ENCODE measurements at places on chromosomes 1 and 21.

GRCh38 chr1:239233626-239234025 lies 152.7 kb upstream of the CHRM3 start:
- DNase-seq, result no peak

DNA sequence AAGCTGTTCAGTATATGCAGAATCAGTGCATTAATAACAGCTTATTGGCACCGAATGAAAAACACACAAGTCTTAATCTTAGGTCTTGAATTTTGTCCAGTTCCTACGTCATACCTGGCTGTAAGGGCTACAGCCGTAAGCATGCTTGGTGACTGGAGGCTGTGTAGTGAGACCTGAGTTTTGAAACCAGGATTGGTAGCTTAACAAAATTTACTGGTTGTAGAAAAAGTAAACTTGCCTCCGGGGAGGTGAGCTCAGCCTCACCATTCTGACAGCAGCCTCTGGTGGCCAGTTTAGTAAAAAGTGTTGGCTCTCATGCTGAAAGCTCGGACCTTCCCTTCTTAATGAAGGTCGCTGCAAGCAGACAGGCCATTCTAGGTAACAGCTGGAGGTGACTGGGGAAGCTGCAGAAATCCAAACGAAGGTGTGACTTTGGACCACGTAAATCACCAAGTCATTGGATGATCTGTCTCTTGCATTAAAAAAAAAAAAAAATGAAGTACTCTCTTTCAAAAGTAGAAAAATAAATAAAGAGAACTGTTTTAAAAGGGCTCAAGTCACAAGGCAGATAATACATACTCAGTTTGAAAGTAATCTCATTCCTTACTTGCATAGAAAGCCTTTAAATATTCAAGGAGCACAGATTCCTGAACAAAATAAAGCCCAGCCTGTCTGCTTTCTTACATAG lies 48.9 kb downstream of the HLCS start:
- DNase-seq, result no peak

- DNase-seq, result no peak
Measured at GRCh38 chr1:231667896-231668506, 41.4 kb downstream of the DISC1 start.

DNA sequence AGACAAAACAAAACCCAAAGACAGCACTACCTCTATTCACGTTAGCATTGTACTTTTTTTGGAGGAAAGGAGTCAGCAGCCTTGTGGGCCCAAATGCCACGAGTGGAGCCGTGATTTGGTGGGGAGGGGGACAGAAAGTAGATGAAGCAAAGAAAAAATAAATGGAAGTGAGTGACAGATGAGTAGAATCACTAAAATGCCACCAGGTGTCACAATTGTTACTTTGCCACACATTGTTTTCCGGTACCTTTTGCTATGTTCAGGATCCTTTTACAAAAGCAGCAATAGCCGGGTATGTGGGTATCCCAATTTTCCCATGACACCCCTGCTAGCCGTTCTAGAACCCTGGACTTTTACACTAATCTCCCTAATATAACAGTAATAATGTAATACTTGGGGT lies 85.0 kb upstream of the AK4 start:
- no peak for DNase-seq

- no peak for DNase-seq
Measured at GRCh38 chr1:24369199-24369598, 44.4 kb downstream of the STPG1 start.

DNA sequence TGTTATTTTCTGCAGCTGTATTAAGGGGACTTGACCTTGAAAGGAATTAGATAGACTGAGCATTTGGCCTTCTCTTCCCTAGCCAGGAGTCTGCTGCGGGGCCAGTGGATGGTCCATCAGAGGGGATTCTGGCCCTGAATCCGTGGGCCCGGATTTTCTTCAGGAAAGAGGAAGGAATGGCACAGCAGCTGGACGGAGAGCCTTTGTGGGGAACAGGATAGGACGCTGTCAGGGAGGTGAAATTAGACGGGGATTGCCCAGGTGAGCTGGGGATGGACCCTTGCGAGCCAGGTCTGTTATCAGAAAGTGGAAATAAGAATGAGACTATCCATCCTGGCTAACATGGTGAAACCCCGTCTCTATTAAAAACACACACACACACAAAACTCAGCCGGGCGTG lies 1.7 kb upstream of the C2CD2 start:
- no peak for DNase-seq

- no peak for DNase-seq
Measured at GRCh38 chr1:189851806-189852367, 625.8 kb downstream of the BRINP3 start.

GRCh38 chr1:209755926-209756614 lies at the start of gene TRAF3IP3:
Gene TRAF3IP3, plus strand, starts transcription at chr1:209756053. Its CDS starts 3,987 bp downstream, at chr1:209760040.
- peak; percentile 55 for DNase-seq

DNA sequence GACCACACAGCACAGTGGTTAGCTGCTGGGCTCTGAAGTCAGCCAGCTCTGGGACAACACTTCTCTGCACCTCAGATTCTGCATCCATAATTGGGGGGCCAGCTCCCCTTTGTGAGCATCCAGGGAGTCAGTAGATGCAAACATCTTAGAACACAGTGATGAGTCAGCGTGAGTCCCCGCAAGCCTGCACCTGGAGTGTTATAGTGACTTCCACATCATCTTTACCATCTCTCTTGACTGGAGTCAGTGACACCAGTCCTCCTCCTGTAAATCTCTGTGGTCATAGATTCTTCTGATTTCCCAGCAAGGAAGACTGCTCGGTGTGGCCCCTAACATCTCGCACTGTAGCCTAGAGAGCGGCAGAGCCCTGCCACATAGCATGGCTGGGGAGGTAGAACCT lies 13.9 kb upstream of the EDN2 start:
- no peak for DNase-seq

DNA sequence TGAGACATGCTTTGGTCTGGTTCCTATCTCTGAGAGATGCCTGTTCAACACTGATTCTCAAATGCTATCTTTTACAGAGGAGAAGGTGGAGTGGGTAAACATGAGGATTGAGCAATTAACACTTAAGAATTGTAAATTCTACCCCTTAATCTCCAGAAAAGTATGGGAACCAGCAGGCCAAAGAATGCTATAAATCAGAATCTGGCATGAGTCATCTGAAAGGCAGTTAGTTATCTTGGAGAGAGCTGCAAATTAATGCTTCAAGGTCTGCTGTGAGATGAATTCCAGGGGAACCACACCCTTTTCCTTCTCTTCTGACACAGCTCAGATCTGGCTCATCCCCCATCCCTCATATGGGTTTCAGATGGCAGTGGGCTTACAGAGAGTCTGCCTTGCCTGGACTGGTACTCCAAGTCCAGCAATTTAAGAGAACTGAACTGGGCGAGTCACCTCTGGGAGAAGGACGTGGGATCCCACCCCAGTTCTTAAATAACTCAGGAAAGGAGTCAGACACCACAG lies 5.2 kb downstream of the S100A10 start:
- no peak for DNase-seq

- DNase-seq, result no peak
Measured at GRCh38 chr1:200654660-200655059, 15.0 kb downstream of the DDX59 start.

DNA sequence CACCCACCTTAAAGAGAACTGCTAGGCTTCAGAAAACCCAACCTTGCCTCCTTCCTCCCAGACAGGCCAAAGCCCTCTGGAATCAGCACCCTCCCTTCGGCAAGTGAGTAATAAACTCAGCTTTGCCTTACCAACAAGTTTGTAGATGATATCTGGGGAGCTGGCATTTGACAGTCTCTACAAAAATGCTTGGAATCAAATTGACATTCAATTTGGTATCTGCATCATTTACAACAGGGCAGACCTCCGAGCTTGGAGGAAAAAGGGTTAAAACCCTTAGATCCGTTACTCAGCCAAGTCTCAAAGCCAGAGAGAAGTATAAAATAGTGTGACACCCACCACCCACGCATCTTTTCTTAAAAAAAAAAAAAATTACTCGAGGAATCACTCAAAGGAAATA lies 149.3 kb upstream of the EDN2 start:
- DNase-seq, result no peak

DNA sequence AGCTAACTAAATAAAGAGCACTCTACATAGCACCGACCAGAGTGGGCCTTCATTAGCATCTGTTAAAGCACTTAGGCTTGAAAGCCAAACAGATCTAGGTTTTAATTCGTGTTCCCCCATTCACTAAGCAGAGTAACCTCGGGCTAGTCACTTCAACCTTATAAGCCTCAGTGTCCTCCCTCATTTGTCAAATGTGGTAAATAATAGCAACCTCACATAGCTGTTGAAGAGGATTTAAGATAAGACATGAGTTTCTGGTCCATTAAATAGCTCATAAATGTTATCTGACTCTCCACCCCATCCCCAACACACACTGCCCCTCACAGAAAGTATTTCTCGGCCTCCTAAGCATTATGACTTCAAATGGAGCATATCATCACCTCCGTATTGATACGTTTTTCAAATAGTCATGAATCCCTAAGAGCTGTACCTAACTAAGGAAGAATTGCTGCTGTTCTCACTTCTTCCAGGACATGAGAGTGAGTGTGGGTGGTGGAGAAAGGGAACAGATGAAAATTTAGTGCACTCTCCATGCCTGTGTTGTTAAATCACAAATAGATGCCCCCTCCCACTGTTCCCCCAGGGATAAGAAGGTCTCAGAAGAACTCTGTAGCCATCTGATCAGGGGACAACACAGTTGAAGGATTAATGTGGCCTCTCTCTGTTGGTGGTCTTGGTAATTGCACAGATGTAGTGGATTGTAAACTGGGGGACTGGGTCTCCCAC lies 47.6 kb downstream of the PLPP3 start:
- no peak for DNase-seq
